NCI-H1092 (cell line): ENCODE measurements at places on chromosomes 16 and 17.

DNA sequence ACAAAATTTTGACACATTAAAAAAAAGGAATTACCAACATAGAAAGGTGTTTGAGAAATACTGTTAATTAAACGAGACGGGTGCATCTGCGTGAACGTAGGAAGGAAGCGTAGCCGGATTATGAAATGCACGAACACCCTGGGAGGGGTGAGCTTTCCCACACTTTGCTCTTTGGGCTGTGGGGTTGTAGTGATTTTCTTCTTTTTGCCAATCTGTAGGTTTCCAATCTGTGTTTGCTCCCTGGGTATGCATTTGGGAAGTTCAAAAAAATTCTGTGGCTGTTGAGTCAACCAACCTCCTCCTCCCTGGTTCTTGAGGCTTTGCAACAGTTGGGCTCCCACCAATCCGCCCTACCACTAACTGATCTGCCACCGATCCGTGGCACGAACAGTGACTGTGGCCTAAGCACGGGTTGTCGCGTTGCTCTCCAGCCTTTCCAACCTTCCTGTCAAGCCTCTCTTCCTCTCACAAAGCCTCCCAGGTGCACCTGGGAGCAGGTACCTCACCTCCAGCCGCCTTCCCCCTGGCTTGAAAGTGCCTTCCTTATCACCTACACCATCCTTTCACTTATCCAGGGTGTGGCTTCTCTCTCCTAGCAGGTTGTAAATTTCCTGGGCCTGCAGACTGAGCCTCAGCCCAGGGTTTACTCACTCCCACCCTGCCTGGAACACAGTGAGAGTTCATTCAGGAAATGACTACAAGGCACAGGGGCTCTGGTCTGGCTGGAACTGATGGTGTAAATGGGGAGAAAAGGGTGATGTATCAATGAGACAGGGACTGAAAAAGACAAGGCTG, 16.6 kb downstream of the RTN4RL1 start:
- DNase-seq = no peak

- no peak for DNase-seq
These were observed 2.8 kb downstream of the RHOT2 start for GRCh38 chr16:670485-671352.

GRCh38 chr17:68019336-68019674, 16.2 kb upstream of the KPNA2 start:
- DNase-seq = no peak

DNA sequence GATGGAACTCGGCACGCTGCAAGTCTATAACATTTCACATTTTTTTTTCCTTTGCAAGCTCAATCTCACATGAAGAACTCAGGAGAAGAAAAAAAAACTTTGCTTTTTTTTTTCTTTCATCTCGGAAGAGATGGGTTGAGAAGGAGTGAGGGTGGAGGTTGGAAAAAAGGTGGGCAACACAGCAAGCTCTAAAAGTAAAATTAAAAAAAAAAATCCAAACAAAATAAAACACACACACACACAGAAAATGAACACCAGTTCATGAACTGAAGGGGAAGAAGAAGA, 2.5 kb downstream of the MAF start:
- DNase-seq = no peak

- no peak for DNase-seq
These were observed 10.0 kb upstream of the N4BP1 start for GRCh38 chr16:48619979-48620378.

DNA sequence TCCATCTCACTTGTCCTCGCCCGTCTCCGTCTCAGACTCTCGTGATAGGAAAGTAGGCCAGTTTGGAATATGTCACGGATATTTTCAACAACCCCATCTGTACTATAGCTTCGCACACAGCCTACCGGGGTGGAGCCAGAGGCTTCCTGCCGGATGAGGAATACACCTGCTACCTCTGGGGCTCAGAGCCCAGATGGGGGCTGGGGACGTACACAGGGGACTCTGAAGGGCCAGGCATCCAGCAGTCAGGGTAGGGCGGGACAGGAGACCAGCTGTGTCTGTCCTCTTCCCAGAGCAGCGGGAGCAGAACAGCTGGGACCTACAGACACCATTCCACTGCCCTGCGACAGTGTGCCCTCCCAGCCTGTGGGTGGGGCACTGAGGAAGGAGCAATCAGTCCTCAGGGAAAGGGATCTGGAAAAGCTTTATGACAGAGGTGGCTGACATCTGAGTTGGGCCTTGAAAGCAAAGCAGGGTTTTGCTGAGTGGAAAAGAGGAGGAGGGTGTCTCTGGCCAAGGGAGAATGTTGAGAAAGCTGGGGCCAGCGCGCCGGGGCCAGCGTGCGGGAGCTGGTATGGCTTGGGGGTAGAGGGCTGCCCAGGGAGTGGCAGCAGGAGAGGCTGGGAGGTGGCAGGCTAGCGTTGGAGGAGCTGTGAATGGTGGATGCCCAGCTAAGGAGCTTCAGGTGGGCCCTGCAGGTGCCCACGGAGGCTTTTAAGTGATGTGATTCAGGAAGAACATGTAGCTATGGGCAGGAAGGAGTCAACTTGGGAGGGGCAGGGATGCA, 11.5 kb upstream of the SRCIN1 start:
- DNase-seq = no peak

GRCh38 chr16:80346111-80346632, 194.6 kb upstream of the DYNLRB2 start:
- no peak for DNase-seq

GRCh38 chr16:29821643-29822115, 1.4 kb downstream of the MVP start:
- no peak for DNase-seq

GRCh38 chr16:350203-350602, 2.3 kb downstream of the AXIN1 start:
- no peak for DNase-seq

- no peak for DNase-seq
These were observed 16.0 kb upstream of the RAP1GAP2 start for GRCh38 chr17:2780256-2780655.
